Activated CD4-positive, alpha-beta T cell treated with anti-CD3 and anti-CD28 coated beads for 1 hour (primary cell): ENCODE measurements at places on chromosomes 11 and 22.

GRCh38 chr22:42856179-42856864 is 751 bp downstream of the ARFGAP3 start:
- DNase-seq = peak; percentile 44

GRCh38 chr11:40129266-40129665 is 1330.2 kb downstream of the LRRC4C start:
- no peak for DNase-seq

- DNase-seq = no peak
Measured at GRCh38 chr11:78469896-78470295, 52.3 kb upstream of the GAB2 start.

- DNase-seq = no peak
Measured at GRCh38 chr22:35170716-35171697, 86.3 kb upstream of the HMGXB4 start.

DNA sequence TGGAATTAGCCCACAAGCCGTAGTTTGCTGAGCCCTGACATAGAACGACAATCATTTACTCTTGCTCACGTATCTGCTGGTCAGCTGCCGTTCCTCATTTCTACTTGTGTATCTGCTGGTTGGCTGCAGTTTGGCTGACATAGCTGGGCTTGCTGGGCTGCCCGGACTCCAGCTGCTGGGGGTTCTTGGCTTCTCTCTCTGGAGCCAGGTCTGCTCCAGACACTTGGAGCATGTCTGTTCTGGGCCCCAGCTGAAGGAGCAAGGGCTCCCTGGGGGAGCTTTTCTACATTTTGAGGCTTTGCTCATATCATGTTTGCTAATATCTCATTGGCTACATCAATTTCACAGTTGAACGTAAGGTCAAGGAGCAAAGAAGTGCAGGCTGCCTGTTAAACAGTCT is 47.3 kb downstream of the PRDM11 start:
- DNase-seq = no peak

DNA sequence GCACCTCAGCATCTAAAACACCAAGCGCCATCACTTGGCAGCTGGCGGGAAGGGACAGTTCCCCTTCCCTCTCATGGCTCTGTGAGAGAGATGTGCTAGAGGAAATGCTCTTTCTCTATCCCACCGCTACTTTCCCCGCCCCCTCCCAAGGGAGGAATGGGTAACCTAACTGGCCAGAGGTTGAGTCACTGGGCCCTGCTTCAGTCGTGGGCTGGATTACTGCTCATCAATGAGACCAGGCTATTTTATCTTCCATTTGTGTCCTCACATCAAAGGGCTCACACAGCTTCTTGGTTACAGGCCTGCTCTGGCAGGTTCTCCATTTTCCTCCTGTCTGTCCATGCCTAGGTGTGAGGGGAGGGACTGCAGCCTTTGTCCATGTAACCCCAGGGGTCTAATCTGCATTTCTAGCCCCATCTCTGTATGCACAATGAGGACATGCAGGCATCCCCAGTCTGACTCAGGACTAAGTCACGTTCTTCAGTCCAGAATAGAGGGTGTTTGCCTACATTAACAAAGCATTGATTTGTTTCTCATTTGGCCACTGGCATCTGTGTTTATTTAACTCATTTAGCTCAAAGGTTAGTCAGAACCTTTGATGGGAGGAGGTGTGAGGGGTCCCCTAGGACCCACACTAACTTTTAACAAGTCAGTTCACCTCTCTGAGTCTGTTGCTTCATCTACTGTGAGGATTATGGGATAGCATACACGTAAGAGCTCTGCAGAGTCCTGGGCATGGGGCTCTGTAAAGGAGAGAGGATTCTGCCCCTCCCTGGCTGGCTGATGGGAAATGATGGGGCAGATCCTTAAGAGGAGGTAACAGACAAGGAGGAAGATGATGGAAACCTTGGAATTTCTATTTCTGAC is 99.1 kb downstream of the XRRA1 start:
- DNase-seq = no peak

GRCh38 chr22:30441088-30441487 is 15.5 kb downstream of the MTFP1 start:
- DNase-seq = no peak

GRCh38 chr11:32030875-32031503 is 59.9 kb upstream of the RCN1 start:
- DNase-seq = no peak

GRCh38 chr11:22130462-22131053 is 62.3 kb upstream of the ANO5 start:
- no peak for DNase-seq

DNA sequence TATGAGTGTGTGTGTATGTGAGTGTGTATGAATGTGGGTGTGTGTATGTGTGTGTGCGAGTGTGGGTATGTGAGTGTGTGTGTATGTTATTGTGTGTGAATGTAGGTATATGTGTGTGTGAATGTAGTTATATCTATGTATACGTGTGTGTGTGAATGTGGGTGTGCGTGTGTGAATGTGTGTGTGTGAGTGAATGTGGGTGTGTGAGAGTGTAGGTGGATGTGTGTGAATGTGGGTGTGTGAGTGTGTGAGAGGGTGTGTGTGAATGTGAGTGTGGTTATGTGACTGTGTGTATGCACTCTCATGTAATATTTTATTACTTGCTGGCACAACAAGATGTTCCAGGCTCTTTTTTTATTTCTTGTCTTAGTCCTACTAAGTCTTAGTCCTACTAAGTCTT is 513.4 kb upstream of the B3GAT1 start:
- DNase-seq = no peak

DNA sequence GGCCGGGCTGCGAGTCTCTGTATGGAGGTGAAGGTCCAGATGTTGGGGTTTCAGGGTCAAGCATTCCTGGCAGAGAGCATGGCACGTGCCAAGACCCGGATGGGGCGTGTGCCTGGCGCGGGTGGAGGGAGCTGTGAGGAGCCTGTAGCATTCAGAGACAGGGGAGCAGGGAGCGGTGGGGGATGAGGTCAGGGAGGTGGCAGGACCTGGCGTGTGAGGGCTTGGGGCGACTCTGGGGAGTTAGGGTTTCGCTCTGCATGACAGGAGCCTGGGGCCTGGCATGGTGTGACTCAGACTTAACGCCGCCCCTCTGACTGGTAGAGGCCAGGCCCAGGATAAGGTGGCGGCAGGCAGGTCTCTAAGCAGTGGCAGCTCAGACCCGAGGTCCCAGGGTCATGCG is 103.0 kb downstream of the KCNQ1 start:
- DNase-seq = no peak

DNA sequence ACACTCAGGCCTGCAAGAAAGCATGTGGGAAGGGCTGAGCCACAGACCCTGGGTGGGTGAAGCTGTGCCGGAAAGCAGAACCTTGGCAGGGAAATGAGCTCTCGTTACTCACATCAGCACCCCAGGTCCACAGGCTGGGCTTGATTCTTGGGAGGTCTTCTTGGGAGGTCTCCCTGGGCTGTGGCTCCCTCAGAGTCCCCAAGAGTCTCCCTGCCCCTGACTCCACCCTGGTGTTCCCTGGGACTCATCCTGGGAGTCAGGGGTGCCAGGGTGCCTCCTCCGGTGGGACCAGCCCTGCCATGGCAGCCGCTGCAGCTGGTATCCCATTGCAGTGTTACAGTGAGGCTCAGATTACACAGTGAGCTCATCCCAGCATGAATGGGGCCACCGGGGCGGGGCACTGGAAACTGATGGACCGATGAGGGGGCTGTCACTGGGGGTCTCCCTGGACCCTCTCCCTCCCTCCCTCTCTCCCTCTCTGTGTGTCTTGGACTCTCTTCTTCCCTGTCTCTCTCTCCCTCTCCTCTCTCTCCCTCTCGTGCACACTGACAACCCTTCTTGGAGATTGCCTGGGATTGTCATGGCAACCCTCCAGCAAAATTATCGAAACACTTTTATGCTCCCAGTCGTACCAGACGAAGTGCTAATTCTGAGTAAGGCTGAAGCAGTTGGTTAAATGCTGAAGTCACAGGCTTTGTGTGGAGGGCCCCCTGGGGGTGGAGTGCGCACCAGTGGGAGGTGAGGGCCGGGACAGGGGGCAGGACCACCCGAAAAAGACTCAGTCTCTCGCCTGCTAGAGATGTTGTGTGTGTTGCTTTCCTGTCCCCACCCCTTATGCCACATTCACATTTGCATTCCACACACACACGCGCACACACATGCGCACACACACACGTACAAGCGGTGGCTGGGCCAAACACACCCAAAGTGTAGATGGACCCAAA is 8.6 kb upstream of the C11orf96 start:
- no peak for DNase-seq

DNA sequence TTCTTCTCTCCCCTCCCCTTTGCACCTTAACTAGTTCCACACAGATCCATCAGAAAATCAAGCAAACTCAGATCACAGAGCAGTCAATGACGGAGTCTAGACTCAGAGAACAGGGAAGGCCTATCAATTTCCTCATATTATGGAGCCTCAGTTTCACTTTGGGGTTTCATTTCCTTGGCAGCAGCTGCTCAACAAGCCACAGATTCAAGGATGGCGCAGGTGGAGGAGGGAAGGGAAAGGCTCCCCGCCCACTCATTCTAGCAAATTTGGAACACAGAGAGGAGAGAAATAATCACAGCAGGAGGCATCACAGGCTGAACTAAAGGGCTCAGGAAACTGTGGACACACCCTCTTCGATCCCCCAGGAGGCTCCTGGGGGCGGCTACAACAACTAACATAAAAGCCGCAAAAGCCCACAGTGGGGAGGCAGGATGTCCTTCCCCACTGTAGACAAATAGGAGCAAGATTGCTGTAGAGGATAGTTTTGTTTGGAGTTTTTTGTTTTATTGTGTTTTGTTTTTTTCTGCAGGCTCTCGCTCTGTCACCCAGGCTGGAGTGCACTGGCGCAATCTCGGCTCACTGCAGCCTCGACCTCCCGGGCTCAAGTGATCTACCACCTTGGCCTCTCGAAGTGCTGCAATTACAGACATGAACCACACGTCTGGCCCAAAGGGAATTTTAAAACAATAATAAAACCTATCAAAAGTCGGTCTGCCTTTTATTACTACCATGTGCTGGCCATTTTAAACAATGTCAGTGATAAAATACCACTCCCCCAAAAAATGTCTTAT is 3.4 kb downstream of the PLAAT3 start:
- no peak for DNase-seq

DNA sequence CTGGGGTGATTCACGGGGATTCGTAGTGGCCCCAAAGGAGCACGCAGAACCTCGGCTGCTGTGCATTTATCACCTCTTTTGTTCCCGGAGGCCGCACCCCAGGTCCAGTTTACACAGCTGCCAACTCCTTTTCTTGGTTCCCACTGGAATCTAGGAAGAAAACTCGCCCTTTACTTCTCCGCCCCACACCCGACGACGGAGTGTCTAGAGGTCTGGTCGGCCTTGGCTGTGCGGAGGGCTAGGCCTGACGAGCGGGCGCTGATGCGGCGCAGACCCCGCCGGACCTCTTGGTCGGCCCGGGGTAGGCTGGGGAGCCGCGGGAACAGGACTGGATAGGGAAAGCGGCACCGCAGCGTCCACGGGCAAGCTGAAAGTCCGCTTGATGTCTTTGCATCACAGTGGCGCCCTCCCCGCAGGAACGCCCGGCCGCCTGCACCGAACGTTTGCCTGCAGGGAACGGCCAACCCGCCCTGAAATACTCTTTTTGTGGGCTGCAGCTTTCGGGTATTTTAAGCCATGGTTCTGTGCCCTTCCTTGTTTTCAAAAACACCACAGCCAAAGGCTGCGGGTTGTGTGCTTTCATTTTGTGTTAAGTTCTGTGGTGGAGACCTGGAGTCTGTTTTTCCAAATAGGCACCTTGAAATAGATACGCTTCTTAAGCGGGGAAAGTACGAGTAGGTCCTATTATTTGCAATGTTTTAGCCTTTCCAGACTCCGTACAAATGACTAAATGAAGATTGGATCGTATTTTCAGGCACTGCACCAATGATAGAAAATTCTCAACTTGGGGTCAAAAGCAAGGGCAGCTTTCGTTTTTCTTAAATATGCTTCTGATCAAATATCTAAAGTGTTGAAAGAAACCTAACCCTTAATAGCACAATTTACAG is 829 bp upstream of the ZBED5 start:
- peak; percentile 31 for DNase-seq

DNA sequence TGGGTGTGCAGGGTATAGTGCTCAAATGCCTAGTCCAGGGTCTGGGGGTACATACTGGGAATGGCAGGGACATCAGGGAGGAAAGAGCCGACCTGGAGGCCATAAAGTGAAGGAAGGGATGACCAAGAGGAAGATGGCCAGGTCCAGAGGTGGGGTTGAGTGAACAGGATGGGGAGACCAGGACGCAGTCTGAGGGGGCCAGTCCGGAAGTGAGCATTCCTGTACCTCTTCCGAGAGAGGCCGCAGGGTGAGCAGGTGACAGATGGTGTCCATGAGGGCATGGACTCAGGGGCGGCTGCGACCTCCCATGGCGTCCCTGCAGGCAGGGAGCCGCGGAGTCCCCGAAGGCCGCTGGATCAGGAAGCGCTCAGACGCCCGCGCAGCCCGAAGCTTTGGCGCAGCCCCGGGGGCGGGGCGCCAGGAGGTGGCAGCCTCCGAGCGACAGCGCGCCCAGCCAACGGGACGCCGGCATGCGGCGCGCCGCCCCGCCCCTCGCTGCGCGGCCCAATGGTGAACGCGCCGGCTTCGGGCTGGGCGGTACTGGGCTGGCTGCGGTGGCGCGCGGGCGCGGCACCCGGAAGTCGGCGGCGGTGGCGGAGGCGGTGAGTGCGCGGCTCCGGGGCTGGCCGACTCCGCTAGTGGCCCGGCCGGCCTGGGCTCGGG is at the start of gene TANGO2:
TANGO2 (plus strand) TSS at position 578 of the 663 bp plus-strand sequence. CDS start 15,689 bp downstream, outside the sequence.
- DNase-seq = peak; percentile 91

- DNase-seq = no peak
Measured at GRCh38 chr11:64644647-64645275, 53.7 kb downstream of the SLC22A12 start.

- DNase-seq = no peak
Measured at GRCh38 chr11:68321293-68322051, 9.1 kb downstream of the LRP5 start.

DNA sequence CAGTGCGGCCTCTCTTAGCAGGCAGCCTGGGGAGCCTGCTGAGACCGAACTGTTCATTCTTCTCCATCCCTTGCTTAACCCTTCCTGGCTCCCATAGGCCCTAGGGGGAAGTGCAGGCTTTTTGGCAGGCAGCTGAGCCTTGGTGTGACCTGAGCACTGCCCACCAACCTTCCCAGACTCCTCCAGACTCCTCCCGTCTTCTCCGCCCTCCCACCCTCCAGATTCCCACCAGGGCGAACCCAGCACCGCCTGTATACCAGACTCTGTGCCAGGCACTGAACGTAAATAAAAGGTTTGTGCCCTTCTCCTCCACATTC is 7.9 kb downstream of the RELT start:
- DNase-seq = no peak

DNA sequence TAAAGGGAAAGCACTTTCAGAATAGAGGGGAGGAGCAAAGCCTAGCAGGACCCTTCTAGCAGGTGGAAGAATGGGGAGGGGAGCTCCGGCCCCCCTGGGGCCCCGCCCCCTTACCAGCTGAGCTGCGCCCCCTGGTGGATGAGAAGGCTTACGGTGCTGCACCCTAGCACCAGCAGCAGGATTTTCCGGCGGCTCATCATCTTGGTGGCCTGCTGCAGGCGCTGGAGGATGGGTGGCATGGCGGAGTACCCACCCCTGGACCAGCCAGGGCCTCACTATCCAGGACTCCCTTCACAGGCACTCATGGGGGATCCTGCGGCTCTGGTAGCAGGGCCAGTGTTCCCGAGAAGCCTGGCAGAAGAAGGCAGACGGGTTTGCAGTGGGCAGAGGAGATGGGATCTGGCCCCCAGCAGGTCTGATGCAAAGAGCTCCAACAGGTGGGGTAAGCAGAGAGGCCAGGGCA is 3.8 kb downstream of the GAL3ST3 start:
- DNase-seq = peak; percentile 74

- DNase-seq = no peak
Measured at GRCh38 chr11:65651589-65652510, 10.9 kb downstream of the RELA start.
